Coronary artery (tissue), 2 donors: ENCODE measurements at places on chromosomes 7 and 10.

GRCh38 chr7:44375236-44375699, 49.9 kb upstream of the CAMK2B start:
- no peak for DNase-seq

DNA sequence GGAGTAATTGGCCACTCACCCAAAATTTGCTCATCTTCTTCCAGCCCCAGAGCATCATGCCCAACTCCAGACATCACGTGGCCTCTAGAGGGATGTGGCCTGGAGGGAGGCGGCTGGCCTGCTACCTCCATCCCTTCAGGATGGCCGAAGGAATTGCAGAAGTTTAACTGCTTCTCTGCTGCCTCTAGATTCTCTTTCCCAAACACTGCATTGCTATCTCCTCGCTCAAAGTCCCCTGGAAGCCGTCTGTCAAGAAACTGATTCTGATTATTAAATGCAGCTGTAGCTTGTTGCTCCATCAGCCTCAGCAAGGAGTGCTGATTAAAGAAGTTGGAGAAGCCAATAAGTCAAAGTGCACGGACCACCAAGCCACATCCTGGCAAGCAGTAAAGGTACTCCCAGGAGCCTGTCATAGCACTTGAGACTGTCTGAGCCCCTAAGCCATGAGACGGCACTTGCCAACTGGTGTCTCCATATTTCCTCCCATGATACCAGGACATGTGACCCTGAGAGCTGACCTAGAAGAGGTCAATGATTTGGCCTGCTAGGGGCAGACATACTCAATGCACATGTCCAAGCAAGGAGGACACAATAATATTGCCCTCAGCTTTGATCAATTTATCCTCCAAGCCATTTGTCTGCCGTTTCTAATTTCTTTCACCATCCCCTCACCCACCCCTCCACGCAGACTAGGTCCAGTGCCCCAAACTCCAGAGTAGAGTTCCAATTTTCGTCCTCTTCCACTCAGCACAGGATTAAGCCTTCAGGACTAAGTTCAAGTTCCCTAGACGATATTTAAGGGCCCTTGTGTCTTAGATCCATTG, 84.2 kb downstream of the TBXAS1 start:
- DNase-seq, result no peak

DNA sequence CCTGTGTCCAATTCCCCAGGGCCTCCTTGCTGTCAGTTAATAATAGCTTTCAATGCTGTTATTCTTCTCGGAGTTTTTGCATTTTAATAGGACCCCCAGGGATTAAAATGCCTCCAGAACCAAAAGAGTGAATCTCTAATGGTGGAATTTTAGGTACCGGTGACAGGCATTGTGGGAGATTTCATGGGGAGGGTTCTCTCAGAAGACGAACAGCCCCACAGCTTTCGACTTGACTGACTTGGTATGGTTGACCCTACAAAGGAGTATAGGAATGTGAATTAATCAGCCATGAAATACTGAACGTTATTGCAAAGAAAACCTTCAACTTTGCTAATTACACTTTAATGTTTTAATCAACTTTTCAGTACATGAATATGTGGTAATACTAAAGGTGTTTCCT, 206.3 kb upstream of the FZD8 start:
- no peak for DNase-seq

DNA sequence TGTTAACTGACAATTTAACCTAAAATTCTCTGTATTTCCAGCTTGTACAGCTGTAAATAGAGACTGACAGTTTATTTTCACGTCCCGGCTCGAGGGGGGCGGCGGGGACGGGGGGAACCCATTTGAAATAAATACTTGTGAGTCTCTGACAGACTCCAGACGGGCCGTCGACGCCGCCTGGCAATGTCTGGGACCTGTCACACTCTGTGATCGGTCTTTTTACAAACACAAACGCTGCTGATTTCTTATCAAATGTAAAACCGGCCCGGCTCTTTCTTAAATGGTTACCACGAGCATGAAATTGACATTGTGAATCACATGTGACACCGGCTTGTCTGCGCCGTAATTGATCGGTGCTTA, 57.0 kb downstream of the UNCX start:
- no peak for DNase-seq

DNA sequence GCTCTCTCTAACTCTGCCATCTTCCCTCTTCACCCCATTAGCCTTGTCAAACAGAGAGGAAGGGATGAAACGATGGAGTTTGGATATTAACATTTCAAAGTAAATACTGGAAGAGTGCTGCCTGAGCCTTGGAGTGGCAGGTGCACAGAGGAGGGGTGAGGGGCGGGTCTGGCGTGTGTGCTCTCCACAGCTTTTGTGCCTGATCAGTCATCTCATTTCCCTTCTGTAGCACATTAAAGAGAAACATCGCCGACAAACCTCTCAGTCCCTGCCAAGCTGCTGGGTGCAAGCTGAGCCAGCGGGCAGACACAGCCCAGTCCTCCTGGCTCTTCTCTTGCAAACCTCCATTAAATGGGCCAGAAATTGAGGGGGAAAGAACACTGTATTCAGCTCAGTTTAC, 76.2 kb downstream of the SLIT1 start:
- no peak for DNase-seq

DNA sequence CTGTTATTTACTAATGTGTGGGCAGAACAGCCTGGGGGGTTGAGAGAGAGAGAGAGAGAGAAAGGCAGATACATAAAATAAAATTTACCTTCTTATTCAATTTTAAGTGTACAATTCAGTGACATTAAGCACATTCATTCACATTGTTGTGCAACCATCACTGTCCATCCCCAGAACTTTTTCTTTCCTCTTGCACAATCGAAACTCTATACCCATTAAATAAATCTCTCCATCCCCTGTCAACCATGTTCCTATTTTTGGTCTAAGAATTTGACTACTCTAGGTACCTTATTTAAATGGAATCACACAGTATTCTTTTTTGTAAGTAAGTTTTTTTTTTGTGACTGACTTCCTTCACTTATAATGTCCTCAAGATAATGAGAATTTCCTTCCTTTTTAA, 181.6 kb downstream of the SND1 start:
- DNase-seq, result no peak

DNA sequence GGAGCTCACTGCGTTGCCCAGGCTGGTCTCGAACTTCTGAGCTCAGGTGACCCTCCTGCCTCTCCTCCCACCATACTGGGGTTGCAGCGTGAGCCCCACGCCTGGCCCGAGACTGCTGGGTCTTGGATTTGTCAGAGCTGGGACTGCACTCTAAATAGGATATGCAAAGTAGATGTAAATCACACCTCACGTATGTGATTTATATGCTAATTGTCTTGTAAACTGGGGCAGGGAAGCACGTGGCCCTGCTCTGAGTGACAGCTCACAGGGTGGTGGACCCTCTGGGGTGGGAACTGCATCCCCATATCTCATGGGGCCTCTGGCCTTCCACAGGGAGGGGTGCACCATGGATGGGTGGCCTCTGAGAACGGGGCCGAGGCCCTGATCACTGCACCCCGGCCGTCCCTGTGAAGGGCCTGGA, 34.1 kb downstream of the GET4 start:
- no peak for DNase-seq

- no peak for DNase-seq
These were observed 35.6 kb downstream of the PITRM1 start for GRCh38 chr10:3136763-3137611.

DNA sequence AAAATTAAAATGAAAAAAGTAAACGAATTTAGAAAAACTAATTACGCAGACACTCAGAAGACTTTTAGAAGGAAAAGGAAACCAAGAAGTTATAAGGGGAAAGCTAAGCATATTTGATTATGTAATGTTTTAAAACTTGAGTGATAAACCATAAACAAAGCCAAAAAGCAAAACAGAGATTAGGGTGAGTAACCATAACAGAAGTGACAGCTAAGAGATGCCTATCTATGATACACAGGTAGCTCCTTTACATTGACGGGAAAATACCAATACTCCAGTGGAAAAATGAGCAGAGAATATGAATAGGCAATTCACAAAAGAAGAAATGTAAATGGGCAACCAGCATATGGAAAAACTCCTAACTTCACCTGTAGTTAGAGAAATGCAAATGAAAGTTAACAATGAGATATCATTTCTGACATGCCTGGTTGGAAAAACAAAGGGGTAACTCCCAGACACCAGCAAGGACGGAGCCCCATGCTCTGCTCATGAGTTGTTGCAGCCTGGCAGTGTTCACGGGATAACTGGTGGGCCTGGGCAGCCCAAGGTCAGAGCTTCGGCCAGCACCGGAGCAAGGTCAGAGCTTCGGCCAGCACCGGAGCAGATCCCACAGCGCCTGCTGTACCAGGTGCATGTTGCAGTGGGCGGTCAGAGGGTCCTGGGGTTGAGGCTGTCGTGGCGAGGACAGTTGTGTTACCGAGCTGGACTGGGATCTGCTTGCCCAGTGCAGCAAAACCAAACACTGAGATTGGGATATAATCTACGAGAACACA, 58.9 kb downstream of the ALOX5 start:
- DNase-seq, result no peak

- no peak for DNase-seq
These were observed 69.6 kb downstream of the SDHAF3 start for GRCh38 chr7:97187067-97187466.

DNA sequence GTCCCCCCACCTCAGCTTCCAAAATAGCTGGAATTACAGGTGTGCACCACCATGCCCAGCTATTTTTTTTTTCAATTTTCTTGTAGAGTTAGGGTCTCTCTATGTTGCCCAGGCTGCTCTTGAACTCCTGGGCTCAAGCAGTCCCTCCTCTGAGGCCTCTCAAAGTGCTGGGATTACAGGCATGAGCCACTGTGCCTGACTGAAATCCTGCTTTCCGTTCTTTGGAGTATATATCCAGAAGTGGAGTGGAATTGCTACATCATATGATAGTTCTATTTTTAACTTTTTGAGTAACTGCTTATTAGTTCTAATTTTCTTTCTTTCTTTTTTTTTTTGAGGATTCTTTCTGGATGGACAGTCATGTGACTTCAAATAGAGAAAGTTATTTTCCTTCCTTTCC, 62.9 kb upstream of the ZMIZ2 start:
- DNase-seq, result no peak

- DNase-seq, result no peak
These were observed 1.5 kb downstream of the FAM131B start for GRCh38 chr7:143360788-143361551.

DNA sequence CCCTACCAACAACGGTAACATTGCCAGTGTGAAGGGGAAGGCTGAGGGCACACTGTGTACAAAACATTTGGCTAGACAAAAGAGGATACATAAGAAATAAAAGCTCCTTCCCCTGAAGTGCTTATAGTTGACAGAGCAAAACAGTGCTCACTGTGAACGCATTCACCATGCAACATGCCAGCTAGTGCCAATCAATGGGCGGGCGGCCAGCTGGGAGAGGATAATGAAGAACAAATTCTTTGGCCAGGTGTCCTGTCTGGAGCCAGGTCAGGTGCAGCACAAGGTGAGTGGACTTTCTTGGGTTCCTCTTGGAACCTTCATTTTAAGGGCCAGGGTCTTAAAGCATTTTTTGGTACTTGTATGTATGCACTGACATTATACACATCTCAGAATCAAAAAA, 106.1 kb downstream of the ICA1 start:
- DNase-seq, result no peak

DNA sequence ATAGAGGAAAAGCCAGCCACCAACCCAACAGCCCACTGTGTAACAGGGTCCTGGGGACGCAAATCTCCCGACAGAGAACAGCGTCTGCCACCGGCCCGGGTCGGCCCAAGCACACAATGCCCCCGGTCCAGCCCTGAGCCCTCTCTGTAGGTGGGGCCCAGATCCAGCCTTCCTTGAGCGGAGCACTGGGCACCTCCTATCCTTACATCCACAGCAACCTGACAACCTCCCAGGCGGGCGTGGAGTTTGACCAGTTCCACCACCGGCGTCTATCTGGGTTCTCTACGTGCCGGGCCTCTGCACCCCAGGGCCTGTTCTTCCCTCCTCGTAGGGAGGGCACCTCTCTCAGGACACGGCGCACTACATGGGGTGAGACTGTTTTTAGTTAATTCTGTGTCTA, 109.0 kb downstream of the CYTH3 start:
- DNase-seq, result no peak

- no peak for DNase-seq
These were observed 77.6 kb upstream of the UNC5B start for GRCh38 chr10:71134732-71135211.

DNA sequence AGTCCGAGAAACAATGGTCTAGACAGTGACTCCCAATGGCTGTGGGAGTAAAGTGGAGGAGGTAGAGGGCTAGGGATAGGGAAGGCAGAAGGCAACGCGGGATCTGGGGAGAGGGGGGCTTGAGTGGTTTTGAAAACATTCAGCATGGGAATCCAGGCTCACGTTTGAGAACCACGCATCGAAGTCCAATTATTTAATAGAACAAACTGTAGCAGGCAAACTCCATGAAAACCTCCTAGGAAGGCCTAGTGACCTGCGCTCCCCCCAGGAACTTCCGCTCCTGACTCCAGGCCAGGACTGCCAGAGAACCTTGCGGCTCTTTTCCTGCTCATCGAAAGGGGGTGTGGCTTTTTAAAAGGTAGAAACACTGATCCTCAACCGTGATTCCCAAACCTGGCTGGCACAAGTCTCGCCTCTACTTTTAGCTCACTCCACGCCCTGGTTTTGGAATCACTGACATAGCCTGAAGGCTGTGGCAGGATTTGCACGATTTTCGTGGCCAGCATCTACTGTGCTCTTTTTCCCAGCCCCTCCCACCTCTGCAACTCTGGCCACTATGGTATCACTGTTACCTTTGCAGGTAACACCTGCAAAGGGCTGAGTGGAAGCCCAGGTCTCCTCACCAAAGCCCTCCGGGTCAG, 43.4 kb downstream of the MYOF start:
- DNase-seq, result no peak

DNA sequence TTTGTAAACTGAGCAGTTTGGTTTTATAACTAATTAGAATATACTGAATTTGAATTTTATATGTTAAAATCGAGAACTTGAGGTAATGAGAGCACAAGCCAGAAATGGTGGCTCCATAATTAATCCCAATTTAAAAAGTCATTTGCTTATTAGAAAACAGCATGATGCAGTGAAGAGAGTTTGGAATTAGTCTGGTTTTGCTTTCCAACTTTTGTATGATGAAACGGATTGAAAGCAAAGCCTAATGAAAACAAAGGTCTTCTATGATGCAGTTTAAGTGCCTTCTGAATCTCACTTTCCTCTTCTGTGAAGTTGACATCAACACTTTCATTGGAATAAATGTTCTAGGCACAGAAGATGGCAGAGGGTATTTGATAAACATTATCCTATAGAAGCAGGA, 89.4 kb downstream of the SORCS1 start:
- no peak for DNase-seq

- no peak for DNase-seq
These were observed 1247.3 kb downstream of the NXPH1 start for GRCh38 chr7:9680713-9681112.

GRCh38 chr7:15007507-15007906, 105.0 kb upstream of the DGKB start:
- no peak for DNase-seq
